Ammon's horn (tissue), 1 donor: ENCODE measurements at places on chromosomes 5 and 9.

DNA sequence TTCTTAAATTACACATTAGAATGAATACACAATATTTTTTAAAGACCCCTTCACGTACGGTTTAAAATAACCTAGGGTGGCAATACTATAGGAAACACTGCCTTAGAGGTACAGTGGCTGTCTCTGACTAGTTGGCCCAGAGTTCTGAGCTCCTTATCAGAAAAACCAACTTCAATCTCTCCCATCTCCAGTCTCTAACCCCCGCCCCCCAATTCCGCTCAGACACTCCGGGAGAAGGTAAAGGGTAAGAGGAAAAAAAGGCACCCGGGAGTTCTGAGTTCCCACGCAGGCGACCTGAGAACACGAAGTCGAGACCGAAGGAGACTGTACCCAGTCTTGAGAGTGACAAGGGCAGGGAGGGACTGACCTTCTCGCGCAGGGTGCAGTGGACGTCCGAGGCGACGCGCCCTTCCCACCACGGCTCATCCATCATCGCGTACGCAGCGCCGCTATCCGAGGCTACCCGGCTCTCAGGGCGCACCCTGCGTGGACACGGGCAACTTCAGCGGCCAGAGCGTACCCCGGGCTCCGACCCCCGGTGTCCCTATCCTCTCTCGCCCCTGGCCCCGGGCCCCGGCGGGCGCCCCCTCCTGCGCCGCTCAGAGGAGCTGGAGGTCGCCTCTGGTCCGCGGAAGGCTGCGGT is 752 bp downstream of the CCNJL start:
- no peak for DNase-seq

DNA sequence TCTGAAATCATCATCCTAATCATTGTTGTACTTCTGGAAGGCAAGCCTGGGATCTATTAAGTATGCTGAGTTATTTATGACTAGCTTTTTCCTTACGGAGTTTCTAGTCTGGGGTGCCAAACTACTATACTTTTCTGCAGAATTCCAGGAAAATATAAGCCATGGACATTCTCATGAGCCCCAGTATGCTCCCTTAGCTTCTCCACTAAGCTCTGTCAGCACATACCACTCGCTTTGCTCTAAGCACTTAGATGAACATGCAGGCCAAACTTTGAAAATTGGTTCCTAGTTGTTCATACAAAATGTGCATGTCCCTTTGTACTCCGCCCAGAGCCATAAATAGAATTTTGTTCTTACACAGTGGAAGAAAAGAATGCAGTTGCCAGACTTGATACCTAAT is 284.6 kb downstream of the ARRDC3 start:
- no peak for DNase-seq

DNA sequence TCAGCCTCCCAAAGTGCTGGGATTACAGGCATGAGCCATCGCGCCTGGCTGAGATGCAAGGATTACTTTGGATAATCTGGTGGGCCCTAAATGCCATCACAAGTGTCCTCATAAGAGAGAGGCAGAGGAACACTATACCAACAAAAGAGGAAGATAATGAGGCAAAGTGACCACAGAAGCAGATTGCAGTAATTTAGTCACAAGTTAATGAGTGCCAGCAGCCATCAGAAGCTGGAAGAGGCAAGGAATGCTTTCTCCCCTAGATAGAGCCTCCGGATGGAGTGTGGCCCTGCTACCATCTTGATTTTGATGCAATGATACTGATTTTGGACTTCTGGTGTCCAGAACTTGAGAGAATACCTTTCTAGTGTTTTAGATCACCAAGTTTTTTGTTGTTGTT is 122.3 kb downstream of the SPATA31D1 start:
- no peak for DNase-seq

DNA sequence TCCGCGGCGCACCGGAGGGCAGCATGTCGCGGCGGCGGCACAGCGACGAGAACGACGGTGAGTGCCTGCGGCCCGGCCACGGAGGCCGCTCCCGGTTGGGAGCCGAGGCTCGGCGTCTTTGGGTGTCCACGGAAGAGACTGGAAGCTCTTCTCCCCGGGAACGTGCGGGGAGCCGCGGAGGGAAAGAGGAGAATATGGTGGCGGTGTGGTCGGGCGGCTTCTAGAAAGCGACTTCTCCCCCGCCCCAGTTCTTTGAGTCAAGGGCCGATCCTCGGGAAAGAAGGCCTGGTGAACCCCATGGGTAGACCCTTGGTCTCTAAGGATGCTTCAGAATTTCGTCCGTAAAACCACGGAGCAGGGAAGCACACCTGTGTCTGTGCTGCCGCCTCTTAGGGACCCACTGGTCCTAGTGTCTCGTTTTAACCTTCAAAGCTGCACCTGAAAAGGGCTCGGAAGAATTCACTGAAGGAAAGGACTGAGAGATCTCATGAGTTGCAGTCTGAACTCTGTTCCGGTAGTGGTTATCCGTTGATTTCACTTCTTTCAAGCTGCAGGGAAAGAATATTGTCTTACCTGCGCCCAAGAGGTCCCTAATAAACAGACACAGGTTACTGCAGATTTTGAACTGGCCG is 354 bp downstream of the NCBP1 start:
- no peak for DNase-seq

GRCh38 chr5:116360008-116360853 is 214.4 kb downstream of the SEMA6A start:
- DNase-seq, result peak; percentile 38

DNA sequence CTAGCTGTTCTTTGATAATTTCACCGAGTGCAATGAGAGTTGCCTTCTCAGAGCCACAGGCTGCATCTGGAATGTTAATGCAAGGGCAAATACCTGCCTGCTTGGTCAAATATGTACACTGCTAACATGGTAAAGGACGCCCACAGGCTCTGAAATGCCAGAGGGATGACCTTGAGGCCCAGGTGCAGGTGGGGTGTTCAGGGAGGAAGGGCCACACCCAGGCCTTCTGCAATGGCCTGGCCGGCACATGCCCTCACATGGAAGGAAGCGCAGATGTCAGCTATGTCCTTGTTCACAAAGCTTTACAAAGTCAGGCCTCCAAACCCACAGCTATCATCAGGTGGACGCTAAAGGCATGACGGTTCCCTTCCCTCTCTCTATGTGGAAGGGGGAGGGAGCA is 48.6 kb downstream of the HRH2 start:
- no peak for DNase-seq

GRCh38 chr9:5468850-5469249 is 18.5 kb downstream of the CD274 start:
- no peak for DNase-seq

DNA sequence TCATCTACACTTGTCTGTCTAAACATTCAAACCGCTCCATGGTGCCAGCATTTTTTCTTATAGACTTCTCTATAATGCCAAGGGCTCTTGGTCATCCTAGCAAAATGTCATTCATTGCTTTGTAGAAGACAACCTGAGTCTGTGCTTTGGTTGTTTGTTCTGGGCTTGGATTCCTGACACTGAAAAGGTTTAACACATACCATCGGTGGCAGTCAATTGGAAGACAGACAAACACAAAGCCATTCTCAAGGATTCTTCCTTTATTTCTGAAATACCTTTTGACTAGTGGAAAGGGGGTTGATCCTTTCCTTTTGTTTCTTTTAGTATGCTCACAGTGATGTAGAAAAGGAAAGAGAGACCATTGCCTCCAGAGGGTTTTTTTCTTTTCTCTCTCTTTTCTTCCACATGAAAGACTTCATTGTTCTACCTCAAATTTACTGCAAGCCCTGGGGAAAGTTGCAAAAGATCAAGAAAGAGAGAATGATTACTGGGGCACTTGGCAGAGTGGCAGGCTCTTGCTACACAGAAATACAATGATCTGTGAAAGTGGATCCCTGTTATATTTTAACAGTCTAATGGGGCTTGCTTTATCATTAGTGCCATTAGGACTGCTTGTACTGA is 66.4 kb upstream of the TMC1 start:
- peak; percentile 40 for DNase-seq

- peak; percentile 73 for DNase-seq
Observed at GRCh38 chr5:38922199-38922598, 76.4 kb downstream of the OSMR start.

DNA sequence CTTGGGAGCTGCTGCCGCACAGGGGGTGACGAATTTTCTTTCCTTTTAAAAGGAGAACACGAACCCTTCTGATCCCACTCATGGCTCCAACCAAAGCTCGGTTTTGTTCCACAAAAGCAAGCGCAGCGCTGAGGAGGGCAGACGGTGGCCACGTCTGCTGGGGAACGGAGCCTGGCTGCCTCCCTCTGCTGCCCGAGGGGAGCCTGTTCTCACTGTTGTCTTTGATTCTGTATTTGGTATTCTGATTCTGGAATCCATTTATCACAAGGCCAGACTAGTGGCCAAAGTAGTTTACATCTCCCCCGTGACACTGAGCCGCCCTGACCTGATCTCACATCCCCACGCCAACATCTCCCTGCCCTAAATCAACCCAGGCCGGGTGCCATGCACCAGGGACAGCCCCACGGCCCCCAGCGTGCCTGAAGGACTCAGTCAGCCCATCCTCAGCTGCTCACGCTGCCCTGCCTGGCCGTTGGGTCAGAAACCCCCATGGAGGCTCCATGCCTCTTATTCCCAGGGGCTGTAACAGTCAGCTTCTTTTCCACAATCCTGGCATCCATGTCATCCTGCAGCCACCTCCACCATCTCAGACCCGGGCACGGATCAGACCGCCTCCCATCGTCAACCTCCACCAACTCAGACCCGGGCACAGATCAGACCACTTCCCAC is 6.7 kb upstream of the NSMF start:
- DNase-seq, result peak; percentile 30

- no peak for DNase-seq
Observed at GRCh38 chr5:110738503-110738811, 350 bp upstream of the SLC25A46 start.

- no peak for DNase-seq
Observed at GRCh38 chr5:179198825-179199224, 138.7 kb downstream of the ZNF354C start.

DNA sequence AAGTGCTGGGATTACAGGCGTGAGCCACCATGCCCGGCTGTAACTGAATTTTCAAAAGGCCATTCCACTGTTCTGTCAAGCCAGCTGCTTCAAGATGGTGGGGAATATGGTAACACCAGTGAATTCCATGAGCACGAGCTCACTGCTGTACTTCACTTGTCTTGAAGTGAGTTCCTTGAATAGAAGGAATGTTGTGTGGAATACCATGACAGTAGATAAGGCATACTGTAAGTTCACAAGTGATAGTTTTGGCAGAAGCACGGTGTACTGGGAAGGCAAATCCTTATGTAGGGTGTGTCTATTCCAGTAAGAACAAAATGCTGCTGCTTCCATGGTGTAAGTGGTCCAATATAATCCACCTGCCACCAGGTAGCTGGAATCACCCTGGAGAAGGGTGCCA is 6.6 kb upstream of the PRXL2C start:
- no peak for DNase-seq

- DNase-seq, result no peak
Observed at GRCh38 chr5:43619380-43619779, 16.4 kb downstream of the NNT start.

GRCh38 chr5:140934964-140935606 is 9.0 kb downstream of the PCDHAC1 start:
- no peak for DNase-seq

DNA sequence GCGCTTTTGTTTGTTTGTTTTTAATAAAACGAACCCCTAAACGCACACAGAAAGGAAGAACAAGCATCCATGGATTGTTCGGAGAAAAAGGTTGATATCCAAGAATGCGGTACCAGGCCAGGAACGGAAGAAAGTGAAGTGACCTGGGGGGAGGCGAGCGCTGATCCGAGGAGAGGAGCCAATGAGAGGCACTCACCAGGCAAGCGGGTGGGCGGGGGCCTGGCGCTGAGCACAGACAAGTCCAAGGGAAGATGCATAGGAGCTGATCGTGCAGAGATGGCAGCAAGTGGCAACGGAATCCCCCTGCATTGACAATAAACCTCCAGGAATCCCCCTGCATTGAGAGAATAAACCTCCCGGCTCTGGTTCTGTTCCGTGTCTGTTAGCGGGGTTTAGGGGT is 8.4 kb downstream of the OBP2B start:
- DNase-seq, result no peak

- peak; percentile 54 for DNase-seq
Observed at GRCh38 chr5:143041461-143041860, 271.3 kb downstream of the ARHGAP26 start.

DNA sequence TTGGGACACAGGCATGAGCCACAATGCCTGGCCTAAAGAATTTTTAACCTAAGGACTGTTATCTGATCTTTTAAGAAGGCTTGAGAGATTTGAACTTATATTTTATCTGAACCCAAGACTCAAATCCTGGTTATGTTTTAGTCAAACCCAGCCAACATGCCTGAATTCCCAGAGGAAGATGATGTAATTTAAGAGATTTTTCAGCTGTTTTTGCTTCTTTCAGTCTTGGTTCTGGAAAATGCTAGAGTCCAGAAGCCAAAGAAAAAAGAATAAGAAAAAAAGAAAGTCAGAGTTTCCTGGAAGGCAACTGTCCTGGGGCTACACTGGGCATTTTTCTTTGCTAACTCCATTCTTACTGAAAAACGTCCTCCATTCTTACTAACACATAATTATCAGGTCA is 85.8 kb downstream of the SNX18 start:
- no peak for DNase-seq

GRCh38 chr5:135643881-135644766 is 65.3 kb upstream of the CXCL14 start:
- no peak for DNase-seq

- no peak for DNase-seq
Observed at GRCh38 chr5:116842514-116842961, 267.9 kb upstream of the SEMA6A start.

- DNase-seq, result no peak
Observed at GRCh38 chr9:18786196-18786595, 246.8 kb downstream of the SAXO1 start.

DNA sequence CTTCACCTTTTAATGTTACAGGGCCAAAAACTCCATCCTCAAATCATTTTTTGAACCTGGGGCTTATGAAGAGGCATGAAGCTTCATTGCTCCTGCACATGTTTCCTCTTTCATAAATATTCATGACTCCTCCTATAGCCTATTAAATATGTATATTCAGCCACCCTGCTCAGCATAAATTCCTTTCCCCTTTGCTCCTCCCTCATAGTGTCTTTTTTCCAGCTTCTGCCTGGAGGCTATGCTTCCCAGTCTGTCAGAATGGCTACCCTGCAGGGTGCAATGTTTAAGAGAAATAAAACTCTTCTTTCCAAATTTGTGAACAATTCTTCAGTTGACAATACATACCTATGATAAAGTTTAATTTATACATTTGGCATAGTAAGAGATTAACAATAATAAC is 1082.9 kb upstream of the CDH18 start:
- DNase-seq, result no peak

DNA sequence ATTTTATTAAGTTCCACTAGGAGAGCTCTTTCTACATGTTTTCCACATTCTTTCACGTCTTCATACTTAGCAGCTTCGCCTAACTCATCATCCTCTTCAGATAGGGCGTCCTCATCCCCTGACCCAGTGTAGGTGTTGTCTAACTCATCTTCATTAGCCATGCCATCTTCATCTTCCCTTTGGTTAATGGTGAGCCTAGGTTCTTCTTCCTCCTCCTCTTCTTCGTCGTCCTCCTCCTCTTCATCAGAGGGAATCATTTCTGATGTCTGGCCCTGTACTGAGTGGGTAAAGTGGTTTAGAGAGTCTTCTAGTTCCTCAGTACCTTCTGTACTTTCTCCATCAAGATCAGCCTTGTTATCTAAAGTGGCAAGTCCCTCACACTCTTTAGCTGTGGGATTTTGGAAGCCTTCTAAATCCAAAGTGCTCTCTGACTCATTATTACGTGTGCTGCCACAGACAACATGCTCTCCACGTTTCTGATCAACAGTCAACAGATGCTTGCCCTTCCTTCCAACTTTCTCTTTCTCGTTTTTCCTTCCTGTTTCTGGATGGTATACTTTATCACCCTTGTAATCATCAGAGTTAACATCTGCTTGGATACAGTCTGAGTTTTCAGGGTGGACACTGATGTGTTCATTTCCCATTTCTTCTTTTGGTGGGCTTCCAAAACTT is 31.1 kb downstream of the TUT7 start:
- peak; percentile 31 for DNase-seq
